Karpas-422 (cell line): ENCODE measurements at places on chromosomes 16 and 17. TPM values are rescaled to one million over a fixed set of nuclear protein-coding genes. Genes with fewer than 3 reads are reported as not detected.

The ENDOV gene
- 11.4 and 22.7 TPM in 2 replicates for total RNA-seq

DNA sequence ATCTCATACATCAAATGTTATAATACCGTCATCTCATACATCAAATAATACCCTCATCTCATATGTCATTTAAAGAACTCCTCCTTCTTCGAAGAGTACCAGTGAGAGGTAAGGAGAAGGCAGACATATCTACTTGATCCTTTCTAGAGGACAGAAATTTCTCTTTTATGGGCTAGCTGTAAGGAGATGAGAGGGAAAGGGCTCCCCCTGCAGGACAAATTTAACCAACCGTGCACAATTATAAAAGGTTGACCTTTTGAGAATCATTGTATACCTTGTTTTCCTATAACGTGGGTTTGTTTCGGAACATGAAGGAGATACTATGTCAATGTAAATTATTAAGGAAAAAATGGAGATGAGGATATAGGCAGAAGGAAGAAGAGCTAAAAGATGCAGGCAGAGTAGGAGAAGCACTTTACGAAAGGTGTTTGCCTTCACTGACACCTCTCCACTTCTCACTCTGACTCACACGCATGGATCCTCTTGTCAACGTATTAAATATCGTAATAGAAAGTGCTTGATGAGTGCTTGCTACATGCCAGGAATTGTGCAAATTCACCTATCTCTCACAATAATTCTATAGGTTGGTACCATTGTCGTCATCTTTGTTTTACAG, 465.9 kb upstream of the ERCC4 start:
- no peaks in the 10 kb centered on the region for H3K4me1 ChIP-seq
- H3K27ac ChIP-seq = no peak overlapping the region
- no peak overlapping the region for H3K4me3 ChIP-seq
- no peaks in the 10 kb centered on the region for H3K36me3 ChIP-seq

GRCh38 chr16:76484020-76484419, 206.8 kb downstream of the CNTNAP4 start:
- DNase-seq = no peak
- H3K4me3 ChIP-seq = no peak overlapping the region

- no peaks in the 10 kb centered on the region for H3K36me3 ChIP-seq
- H3K4me1 ChIP-seq = no peaks in the 10 kb centered on the region
- H3K27me3 ChIP-seq = no peaks in the 10 kb centered on the region
- no peak for DNase-seq
- no peak overlapping the region for H3K27ac ChIP-seq
These were observed 2.4 kb downstream of the MYH10 start for GRCh38 chr17:8628172-8628571.

GRCh38 chr17:34071886-34072420, 183.1 kb upstream of the CCL2 start:
- no peaks in the 10 kb centered on the region for H3K4me1 ChIP-seq
- no peaks in the 10 kb centered on the region for H3K36me3 ChIP-seq
- DNase-seq = no peak
- no peaks in the 10 kb centered on the region for H3K27me3 ChIP-seq
- no peak overlapping the region for H3K27ac ChIP-seq

- no peaks in the 10 kb centered on the region for H3K27me3 ChIP-seq
- no peak overlapping the region for H3K4me3 ChIP-seq
- H3K4me1 ChIP-seq = no peaks in the 10 kb centered on the region
- H3K27ac ChIP-seq = no peak overlapping the region
- DNase-seq = no peak
These were observed 14.1 kb downstream of the PKD1L3 start for GRCh38 chr16:71986131-71986530.

DNA sequence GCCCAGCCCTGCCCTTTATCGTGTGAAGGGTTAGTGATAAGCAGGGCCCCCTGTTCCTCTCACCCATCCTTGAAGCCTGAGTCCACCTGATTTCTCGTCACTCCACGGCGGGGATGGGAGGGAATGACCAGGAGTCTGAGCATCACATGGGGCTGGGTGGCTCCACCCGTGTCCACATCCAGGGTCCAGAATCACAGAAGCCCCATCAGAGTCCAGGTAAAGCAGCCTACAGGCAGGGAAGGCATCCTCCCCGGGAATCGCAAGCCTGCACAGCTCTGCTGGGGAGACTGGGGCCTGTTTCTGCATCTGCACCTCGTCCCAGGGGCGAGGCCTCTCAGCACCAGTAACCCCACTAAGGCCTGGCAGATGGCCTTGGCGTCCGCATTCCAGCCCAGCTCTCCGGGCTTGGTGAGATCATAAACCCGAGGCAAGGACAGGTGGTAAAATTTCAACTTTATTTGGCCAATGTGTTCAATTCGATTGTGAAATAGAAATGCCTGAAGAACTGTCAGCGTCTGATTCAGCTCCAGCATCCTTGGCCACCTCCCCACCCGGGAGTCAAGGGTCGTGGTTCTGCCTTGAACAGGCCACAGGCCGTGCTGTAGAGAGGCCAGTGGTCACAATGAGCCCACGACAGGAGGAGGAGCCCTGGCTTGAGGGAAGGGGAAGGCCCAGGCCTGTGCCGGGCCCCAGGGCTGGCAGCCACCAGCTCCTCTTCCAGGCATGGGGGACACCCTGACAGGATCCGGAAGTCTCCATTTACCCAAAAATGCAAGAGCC, 8.1 kb upstream of the PPP1R27 start:
- peaks cover 10% of the 10 kb centered on the region; the same call in 1 of the 2 replicates for H3K36me3 ChIP-seq
- peaks cover 5% of the 10 kb centered on the region for H3K4me1 ChIP-seq
- no peak overlapping the region for H3K4me3 ChIP-seq
- no peak overlapping the region for H3K27ac ChIP-seq
- no peak for DNase-seq
- no peaks in the 10 kb centered on the region for H3K27me3 ChIP-seq
